Transverse colon (tissue), 4 donors: ENCODE measurements at places on chromosomes 7 and 10.

- DNase-seq = peak; percentile 65
- H3K27ac ChIP-seq = peak overlapping the region; percentile 3
- H3K27me3 ChIP-seq = no peaks in the 10 kb centered on the region
- H3K4me1 ChIP-seq = peaks cover 13% of the 10 kb centered on the region
These were observed 891.9 kb upstream of the MBL2 start for GRCh38 chr10:53664282-53665019.

- no peak overlapping the region for H3K27ac ChIP-seq
- no peak overlapping the region for H3K4me3 ChIP-seq
- H3K36me3 ChIP-seq = no peaks in the 10 kb centered on the region
- H3K4me1 ChIP-seq = peaks cover 14% of the 10 kb centered on the region
- DNase-seq = no peak
These were observed 48.8 kb upstream of the SLC35B4 start for GRCh38 chr7:134365341-134366054.

GRCh38 chr7:41773756-41774155 lies 70.9 kb upstream of the INHBA start:
- no peak overlapping the region for H3K27ac ChIP-seq
- no peaks in the 10 kb centered on the region for H3K4me1 ChIP-seq

GRCh38 chr10:7662522-7662921 lies 4.2 kb downstream of the ITIH5 start:
- no peak overlapping the region for H3K4me3 ChIP-seq
- H3K27ac ChIP-seq = no peak overlapping the region
- H3K27me3 ChIP-seq = peaks cover 34% of the 10 kb centered on the region
- no peaks in the 10 kb centered on the region for H3K36me3 ChIP-seq

DNA sequence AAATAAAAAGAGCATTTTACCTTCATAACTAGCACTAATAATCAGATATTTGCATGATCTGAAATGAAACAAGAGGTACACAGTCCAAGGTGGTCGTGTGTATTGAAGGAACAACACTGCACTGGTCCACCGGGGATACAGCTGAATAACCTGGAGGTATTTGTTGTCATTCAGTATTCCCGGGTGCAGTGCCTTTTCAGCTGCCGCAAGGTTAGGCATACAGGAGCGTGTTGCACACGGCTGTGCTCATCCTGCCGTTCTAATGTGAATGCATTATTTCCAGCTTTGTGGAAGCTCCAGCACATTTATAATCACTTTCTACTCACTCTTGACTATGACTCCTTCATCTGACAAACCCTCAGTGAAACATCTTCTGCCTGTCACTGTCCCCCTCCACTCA lies 377.8 kb downstream of the GFRA1 start:
- no peak overlapping the region for H3K27ac ChIP-seq
- no peaks in the 10 kb centered on the region for H3K27me3 ChIP-seq
- no peak for DNase-seq
- H3K36me3 ChIP-seq = no peaks in the 10 kb centered on the region
- no peaks in the 10 kb centered on the region for H3K4me1 ChIP-seq

DNA sequence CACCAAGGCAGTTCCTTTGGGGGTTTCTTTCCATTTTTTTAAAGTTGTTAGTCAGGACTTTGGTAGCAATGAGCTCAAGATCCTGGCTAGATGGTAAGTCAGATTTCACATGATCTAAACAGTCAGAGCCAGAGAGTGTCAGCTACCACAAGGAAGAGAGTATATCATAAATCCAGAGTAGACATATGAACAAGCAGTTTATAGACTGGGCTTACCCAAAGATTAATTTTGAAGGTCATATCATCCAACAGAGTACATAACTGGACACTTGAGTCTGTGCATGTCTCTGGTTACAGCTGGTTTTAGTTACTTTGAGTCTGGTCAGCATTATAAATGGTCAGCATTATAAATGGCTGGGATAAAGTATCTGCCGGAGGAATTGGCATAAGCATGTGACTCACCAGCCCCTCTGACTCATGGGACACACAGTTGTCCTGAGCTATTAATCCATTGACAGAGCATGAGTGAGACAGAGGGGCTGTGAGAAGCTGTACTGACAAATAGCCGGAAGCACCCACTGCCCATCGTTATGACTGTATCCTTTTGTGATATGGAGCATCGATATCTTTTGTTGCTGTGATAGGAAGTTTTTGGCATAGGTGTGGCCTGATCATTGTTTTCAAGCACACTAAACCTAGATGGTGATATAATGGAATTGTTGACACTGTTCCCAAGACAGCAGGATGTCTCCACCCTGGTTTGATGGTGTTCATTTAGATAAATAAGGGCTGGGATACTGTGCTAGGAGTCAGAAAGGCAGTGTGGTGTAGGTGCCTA lies 19.3 kb downstream of the PPP1R3C start:
- DNase-seq = no peak
- no peaks in the 10 kb centered on the region for H3K36me3 ChIP-seq
- H3K4me3 ChIP-seq = no peak overlapping the region
- H3K27ac ChIP-seq = peak overlapping the region; percentile 74
- no peaks in the 10 kb centered on the region for H3K27me3 ChIP-seq
- H3K4me1 ChIP-seq = peaks cover 28% of the 10 kb centered on the region

- peaks cover 17% of the 10 kb centered on the region for H3K4me1 ChIP-seq
- no peak overlapping the region for H3K27ac ChIP-seq
- H3K4me3 ChIP-seq = no peak overlapping the region
- no peaks in the 10 kb centered on the region for H3K36me3 ChIP-seq
These were observed 337.0 kb downstream of the FRMD4A start for GRCh38 chr10:13993673-13994089.

DNA sequence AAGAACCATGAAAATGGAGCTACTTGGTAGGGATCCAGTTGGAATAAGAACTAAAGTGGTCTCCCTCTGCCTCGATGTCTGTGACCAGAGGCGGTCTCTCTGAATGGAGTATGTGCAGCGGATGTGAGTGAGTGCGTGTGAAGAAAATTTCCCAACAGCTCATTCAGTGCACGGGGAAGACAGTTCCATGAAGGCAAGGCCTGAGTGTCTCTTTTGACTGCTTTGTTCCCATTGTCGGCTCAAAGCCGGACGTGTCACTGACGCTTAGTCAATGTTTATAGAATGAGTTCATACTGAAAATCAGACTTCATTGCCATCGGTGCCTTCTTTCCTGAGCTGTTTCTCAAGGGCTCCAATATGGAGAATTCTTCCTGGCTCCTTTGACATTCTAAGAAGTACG lies 55.3 kb upstream of the GRB10 start:
- no peak for DNase-seq
- H3K27me3 ChIP-seq = peaks cover 4% of the 10 kb centered on the region
- no peak overlapping the region for H3K4me3 ChIP-seq
- H3K4me1 ChIP-seq = no peaks in the 10 kb centered on the region
- no peaks in the 10 kb centered on the region for H3K36me3 ChIP-seq
